ENCODE measurements at places on chromosomes 3 and 15.

GRCh38 chr15:68797191-68797590 lies 23.5 kb downstream of the ANP32A start:
- DNase-seq: no peak

GRCh38 chr3:15610082-15610759 lies 8.7 kb downstream of the BTD start:
- peak; percentile 71 for DNase-seq

DNA sequence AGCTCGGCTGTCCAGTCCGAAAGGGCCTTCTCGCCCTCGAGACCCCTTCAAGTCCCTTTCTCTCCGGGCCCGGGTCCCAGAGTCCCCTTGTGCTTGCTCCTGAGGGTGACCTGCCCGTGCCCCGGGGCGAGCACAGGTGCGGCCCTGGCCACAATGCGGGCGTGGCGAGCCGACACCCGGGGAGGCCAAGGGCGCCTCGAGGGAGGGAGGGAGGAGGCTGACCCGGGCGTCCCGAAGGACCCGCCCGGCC lies 810 bp upstream of the MEF2A start:
- DNase-seq: no peak

GRCh38 chr3:25257026-25257425 lies 171.0 kb upstream of the RARB start:
- no peak for DNase-seq

GRCh38 chr15:97101572-97101971 lies 771.1 kb downstream of the NR2F2 start:
- no peak for DNase-seq

DNA sequence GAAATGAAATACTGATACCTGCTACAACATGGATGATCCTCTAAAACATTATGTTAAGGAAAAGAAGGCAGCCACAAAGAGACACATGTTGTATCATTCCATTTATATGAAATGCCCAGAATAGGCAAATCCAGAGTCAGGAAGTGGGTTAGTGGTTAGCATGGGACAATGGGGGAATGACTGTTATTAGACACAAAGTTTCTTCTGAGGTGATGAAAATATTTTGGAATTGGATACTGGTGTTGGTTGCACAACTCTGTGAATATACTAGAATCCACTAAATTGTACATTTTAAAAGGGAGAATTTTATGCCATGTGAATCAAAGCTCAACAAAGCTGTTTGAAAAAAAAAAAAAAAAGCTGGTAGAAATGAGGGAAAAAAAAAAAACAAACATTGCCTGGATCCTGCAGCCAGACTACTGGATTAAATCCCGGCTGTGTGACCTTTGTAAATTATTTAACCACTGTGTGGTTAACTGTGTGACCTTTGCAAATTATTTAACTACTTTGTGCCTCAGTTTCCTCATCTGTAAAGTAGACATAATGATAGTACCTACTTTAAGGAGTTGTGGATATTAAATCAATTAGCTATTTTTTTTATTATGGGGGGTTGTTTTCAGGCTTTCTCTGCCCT lies 75.6 kb upstream of the PRICKLE2 start:
- peak; percentile 27 for DNase-seq

GRCh38 chr15:88658070-88658965 lies 19.5 kb downstream of the ISG20 start:
- DNase-seq: no peak

DNA sequence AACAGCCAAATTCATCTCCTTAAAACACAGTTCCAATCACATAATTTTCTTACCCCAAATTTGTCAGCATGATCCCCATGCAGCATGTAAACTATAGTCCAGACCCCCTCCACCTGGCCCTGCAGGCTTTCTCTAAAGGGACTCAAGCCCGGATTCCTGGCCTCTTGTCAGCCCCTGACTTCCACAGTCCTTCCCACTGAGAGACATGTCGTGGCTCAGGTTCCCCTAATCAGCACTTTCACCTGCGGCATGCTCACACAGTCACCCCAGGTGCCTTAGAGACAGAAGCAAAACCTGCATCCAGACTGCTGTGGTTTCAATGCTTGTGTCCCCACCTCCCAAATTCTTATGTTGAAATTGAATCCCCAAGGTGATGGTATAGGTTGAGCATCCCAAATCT lies 372.7 kb upstream of the ATP10A start:
- DNase-seq: no peak

- no peak for DNase-seq
These were observed 41.2 kb downstream of the HPS3 start for GRCh38 chr3:149170672-149171071.

GRCh38 chr3:190086191-190086590 lies 34.5 kb downstream of the P3H2 start:
- DNase-seq: no peak

DNA sequence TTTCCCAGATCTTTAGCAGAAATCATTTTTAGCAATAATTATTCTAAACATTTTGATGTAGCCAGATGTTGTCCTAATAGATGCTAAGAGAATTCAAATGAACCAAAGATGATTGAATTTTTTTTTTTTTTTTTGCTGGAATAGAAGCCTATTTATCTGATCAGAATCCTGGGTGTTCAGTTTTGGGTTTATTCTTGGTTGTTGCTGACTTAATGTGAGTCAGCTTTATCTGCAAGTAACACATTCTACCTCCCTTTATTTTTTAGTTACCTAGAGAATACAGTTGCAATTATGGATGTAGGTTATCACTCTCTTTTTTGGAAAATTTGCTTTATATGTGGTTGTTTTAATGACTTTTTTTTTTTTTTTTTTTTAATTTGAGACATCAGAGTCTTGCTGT lies 6.4 kb downstream of the CEP97 start:
- DNase-seq: no peak

GRCh38 chr3:12588039-12589009 lies 31.4 kb downstream of the MKRN2 start:
- no peak for DNase-seq

- no peak for DNase-seq
These were observed 498.4 kb upstream of the UBE2E2 start for GRCh38 chr3:22704571-22705354.

DNA sequence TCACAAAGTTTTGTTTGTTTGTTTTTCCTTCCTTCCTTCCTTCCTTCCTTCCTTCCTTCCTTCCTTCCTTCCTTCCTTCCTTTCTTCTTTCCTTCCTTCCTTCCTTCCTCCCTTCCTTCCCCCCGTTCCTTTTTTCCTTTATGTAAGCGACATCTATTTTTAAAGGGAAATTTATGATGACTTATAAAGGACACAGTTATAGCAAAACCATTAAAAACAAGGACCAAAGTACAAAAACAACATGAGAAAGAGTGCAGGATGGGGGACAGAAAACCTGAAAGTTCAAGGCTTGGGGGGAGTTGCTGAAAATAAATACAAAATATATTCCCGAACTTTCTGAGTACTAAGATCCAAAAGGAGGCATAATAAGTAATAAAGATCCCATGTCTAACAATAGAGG lies 1.8 kb downstream of the ADGRG7 start:
- no peak for DNase-seq

GRCh38 chr3:177960014-177960413 lies 576.2 kb upstream of the KCNMB2 start:
- DNase-seq: no peak

GRCh38 chr3:161523916-161524315 lies 27.3 kb downstream of the OTOL1 start:
- no peak for DNase-seq

DNA sequence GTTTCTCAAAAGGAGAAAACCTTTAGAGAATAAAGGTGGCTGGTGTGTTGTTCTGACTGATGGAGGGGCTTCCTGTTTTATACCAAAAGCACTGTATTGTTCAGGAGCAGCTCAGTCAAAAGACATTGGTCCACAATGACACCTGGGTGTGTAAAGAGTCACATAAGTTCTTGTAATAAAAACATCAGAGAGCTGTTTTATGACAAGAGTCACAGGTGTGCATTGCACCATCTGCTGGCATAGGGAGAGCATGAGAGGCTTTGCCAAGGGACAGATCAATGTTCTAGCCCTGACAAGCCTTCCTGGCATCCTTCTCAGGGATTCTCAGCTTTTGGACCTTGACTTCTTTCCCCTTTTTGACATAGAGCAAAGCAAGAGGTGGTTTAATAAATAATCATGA lies 20.4 kb downstream of the ARPP21 start:
- DNase-seq: peak; percentile 5

DNA sequence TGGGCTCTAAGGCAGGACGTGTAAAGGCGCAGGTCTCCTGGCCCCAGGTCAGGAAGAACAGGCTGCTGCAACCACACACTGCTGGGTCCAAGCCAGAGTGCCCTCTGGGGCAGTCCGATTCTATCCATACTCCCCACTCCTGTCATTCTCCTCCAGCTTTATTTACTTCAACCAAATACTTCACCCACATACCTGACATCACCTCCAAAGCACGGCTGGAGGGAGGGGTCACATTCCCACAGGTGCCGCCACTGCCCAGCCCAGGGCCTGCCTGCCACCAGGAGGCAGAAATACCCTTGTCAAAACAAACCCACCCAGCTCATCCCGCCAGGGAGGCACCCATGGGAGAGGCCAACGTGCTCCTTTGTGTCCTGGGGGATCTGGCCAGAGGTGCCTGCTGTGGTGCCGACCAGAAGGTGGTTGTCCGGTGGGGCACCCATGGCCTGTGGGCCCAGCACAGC lies 100.4 kb downstream of the DAPK2 start:
- DNase-seq: no peak

- no peak for DNase-seq
These were observed at the start of gene CHRNB4 for GRCh38 chr15:78641102-78641748. Gene CHRNB4 (minus strand): TSS chr15:78641210. CDS start chr15:78641133, 77 bp downstream.

GRCh38 chr3:24503616-24504113 lies 9.0 kb upstream of the THRB start:
- no peak for DNase-seq

GRCh38 chr15:38470816-38471215 lies 16.9 kb downstream of the FAM98B start:
- DNase-seq: no peak

- no peak for DNase-seq
These were observed 23.8 kb downstream of the NIPA1 start for GRCh38 chr15:22810033-22810852.

DNA sequence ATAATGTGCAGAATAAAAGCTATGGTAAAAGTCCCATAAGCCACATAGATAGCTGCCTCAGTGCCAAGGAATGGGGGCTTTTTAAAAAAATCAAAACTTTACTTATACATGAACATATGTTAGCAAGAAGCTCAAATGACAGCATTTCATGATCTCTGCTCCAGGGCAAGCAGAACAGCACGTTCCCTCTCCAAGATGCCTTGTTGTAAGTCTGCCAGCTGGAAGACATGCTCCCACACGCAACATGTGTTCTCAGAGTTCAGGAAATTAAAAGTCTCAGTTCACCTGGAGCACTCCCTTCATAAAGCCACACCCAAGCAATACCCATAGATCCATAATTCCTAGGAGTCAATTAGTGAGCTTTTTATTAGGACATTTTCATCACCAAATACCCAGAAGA lies 52.2 kb downstream of the ABI3BP start:
- DNase-seq: no peak

DNA sequence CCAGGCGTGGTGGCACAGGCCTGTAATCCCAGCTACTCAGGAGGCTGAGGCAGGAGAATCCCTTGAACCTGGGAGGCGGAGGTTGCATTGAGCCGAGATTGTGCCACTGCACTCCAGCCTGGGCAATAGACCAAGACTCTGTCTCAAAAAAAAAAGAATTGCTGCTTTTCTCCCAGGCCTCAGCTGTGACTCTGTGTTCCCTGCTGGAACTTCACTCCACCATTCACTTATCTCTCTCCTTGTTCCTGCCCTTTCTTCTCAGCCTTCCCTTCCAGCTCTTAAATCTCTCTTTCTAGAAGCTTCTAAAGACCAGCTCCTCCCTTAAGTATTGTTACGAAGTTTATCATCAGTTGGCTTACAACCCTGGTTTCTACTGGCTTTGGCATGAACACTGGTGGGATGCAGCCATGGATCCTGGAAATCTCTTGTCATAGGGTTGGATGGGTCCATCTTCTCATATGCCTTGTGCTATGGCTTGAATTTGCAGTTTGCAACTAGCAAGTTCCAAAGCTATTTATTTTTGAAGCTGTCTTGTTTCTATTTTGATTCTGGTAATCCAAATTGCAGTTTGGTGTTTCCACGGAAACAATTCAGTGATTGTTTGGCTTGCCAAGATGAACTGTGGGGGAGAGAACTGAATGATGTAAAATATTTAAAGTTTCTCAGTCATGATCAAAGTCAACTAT lies 10.5 kb downstream of the C3orf62 start:
- DNase-seq: no peak

DNA sequence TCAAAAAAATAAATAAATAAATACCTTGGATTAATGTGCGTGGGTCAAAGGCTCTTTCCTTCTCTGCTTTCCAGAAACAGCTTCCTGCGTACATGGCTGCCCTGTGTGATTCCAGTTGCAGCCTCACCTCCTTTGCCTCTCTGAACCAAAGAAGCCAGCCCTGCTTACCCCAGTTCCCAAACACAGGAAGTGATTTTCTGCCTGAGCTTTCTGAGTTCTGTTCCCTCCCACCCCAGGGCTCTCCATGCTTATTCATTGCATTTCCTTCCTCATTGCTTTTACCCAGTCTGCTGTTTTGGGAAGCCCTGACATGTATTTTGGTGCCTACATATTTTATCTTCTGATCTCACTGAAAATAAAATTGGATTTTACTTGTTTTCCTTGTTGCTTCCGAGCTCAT lies 15.4 kb downstream of the ZSCAN2 start:
- DNase-seq: no peak

GRCh38 chr3:20160230-20160629 lies 25.8 kb downstream of the SGO1 start:
- no peak for DNase-seq

- peak; percentile 10 for DNase-seq
These were observed 1.1 kb downstream of the ITPR1 start for GRCh38 chr3:4493941-4494894.

GRCh38 chr3:1082108-1082507 lies 10.7 kb upstream of the CNTN6 start:
- DNase-seq: peak; percentile 36

- DNase-seq: peak; percentile 34
These were observed 33.5 kb upstream of the PTPN23 start for GRCh38 chr3:47347217-47347801.

- no peak for DNase-seq
These were observed 90.4 kb downstream of the ATG7 start for GRCh38 chr3:11362600-11362999.

GRCh38 chr15:100108346-100108745 lies 233.4 kb downstream of the ADAMTS17 start:
- no peak for DNase-seq

DNA sequence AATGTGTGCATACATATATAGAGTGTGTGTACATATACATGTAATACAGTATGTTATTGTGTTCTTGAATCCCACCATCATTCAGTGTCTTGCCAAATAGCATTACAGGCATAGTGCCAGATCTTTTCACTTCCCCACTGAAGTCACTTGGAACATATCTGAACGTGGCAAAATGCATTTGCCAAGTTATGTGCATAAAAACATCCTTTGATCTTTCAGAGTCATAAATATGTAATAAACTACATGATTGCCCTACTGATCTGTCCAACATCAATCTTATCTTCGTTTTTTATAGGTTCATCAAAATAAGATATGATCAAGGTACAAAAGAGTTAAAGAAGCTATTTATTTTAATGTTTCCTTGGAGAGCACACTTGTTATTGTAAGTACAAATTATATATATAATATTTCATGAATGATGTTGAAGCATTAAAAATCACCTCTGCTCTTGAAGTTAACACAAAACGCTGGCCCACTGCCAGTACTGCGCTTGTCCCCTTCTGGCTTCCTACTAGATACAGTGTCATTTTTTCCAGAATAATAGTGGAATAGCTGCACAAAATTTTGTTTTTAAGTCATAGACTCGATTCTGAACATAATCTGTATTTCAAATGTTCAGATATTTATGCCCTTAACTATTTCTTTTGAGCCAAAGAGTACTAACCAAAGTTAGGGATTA lies 549.5 kb upstream of the ARRDC4 start:
- DNase-seq: no peak

GRCh38 chr15:75532413-75533250 lies 46.5 kb downstream of the PTPN9 start:
- DNase-seq: peak; percentile 55

Measured in A172 (cell line).